T-cell (primary cell): ENCODE measurements at places on chromosomes 1 and 21. TPM values are rescaled to one million over a fixed set of nuclear protein-coding genes. Genes with fewer than 3 reads are reported as not detected.

Gene SLC26A9
- 0.06 TPM for total RNA-seq

Gene RORC
- 1.5 TPM for total RNA-seq

Gene MTX1
- total RNA-seq: 28.4 TPM

Gene MAN1C1
- total RNA-seq: 66.9 TPM

Gene S100A16
- not detected for total RNA-seq

Gene LCE1C
- not detected for total RNA-seq

Gene SNX7
- 0.47 TPM for total RNA-seq

Gene TMEM82
- not detected for total RNA-seq

Gene NPR1
- 0.35 TPM for total RNA-seq

Gene HSPA6
- total RNA-seq: 22.7 TPM

Gene SPATA17
- total RNA-seq: 0.44 TPM

Gene S100A1
- not detected for total RNA-seq

Gene SLC1A7
- total RNA-seq: not detected

Gene CD1B
- not detected for total RNA-seq

Gene PLA2G2F
- not detected for total RNA-seq

Gene GCLM
- 20.6 TPM for total RNA-seq

Gene MIS18A
- 9.5 TPM for total RNA-seq

Gene STYXL2
- not detected for total RNA-seq

Gene UBL4B
- total RNA-seq: not detected

Gene BRINP3
- total RNA-seq: not detected

Gene IVL
- not detected for total RNA-seq

Gene TAL1
- total RNA-seq: 0.39 TPM

Gene LINGO4
- total RNA-seq: 0.40 TPM

Gene TNFRSF9
- 0.88 TPM for total RNA-seq

Gene ACTA1
- total RNA-seq: not detected

Gene CHI3L2
- 28.1 TPM for total RNA-seq

Gene DISP3
- total RNA-seq: 0.58 TPM

Gene SHE
- not detected for total RNA-seq

Gene ESRRG
- total RNA-seq: not detected

Gene ATP5PB
- total RNA-seq: 129 TPM
